Fibroblast of the aortic adventitia (primary cell): ENCODE measurements at places on chromosomes 2 and 18. TPM values are rescaled to one million over a fixed set of nuclear protein-coding genes. Genes with fewer than 3 reads are reported as not detected.

GRCh38 chr18:31990823-31991222 is 27.8 kb upstream of the RNF125 start:
- DNase-seq, result no peak

- no peak for DNase-seq
These were observed 1.9 kb downstream of the DNMT3A start for GRCh38 chr2:25339791-25340180.

DNA sequence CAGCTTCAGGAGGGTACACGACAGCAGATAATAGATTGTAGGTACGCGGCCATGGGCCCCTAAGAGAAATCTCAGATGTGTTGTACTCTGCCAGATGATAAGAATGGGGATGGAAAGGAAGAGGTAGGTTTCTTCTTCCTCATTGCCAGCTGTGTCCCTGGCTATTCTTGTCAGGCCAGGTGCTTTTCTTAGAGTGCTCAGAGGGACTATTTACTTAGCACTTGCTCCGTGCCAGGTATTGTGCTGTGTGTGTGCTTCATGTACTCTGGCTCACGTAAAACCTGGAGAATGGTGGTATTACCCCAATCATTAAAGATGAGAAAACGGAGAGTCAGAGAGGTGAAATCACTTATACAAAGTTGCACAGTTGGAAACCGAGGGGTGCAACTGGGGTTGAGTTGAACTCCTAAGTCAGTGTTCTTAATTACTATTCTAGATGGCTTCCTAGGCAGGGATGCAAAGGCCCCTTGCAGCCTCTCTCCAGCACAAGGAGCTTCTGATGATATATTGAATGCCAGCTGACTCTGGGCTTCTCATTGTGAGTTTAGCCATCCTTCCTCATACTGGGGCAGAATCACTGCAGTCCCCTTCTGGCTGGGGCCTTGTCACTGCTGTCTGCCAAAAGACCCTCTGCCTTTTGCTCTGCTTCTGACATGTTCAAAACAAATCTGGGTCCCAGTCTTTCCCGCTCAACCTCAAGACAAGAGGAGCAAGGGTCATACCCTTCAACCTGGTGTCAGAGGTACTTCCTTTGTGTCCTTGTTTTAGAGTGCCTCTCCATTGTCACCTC is 60.7 kb downstream of the LYPD1 start:
- no peak for DNase-seq

DNA sequence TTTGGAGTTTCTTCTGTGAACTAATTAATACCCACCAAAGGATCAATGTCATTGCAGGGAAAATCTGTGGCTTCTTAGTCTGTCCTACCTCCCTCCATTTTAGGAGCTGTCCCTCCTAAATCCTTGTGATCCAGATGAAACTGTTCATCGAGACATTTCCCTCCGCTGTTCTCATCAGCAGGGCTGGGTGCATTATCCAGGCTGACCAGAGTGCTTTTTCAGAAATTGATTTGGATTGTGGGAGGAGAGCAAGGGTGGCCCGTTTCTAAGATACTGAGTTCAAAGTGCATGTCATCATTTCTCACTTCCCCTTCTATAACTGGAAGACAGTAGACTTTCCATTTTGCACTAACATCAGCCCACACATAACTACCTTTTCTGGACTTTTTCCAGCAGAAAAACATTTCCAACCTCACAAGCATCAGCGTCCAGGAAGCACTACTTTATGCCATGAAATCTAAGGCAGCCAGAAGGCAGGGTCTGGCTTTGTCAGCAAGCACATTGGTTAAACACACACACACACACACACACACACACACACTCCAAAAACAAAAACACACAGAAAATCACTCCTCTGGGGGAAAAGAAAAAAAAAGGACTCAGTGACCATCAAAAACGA is 94.1 kb downstream of the ANKRD44 start:
- no peak for DNase-seq

DNA sequence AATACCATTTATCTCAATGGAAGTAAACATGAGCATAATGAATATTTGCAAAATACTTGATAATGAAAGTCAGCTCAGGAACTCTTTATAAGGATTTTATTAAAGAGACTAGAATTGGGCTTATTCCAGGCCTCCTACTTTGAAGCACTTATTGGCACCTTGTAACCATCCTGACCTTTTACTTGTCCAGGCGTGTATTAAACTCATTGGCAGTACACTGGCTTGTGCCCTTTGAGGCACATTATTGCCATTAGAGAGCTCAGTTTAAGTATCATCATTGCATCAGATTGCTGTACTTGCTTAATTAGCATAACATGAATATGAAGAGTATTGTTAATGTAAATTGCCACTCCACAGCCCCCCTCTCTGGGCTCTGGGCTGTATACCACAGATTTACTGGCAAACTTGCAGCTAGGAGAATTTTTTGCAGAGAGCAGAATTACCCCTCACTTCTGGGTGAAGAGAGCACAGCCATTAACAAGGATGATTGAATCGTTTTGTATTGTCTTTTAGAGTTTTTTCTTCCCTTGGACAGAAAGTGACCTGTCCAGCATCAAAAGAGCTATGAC is 72.5 kb downstream of the XIRP2 start:
- no peak for DNase-seq

DNA sequence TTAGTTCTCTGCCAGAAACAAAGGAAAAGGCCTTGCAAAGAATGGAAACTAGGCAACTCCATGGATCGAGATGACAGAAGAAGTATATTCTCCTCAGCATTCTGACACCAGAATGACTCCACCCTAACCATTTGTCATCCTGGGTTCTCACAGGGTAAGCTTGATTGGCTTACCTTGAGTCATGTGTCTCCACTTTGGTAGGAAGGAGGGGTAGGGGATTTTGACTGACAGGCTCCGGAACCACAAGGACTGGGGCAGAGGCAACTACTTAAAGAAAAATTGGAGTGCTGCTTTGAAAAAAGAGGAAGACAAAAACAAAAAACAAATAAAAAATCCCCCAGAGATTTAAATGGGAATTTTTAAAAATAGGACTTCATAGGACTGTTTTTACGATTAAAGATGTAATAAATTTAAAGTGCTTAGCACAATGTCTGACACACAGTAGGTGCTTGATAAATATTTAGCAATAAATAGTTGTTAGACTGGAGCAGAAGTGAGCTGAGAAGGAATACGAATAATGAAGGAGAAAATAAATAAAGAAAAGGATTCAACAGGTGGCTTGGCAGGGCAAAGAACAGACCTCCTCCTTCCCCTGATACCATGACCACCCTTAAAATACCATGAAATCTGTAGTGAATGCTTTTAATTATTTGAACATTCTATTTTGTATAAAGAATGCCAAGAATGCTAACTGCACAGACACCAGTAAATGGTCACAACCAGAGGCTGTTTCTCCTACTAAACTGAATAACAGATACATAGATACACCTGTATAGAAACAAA is 230.2 kb downstream of the CDCA7 start:
- no peak for DNase-seq

GRCh38 chr2:12778369-12778768 is 61.6 kb downstream of the TRIB2 start:
- DNase-seq, result no peak

GRCh38 chr2:195531754-195532153 is 125.3 kb upstream of the SLC39A10 start:
- DNase-seq, result peak; percentile 87

DNA sequence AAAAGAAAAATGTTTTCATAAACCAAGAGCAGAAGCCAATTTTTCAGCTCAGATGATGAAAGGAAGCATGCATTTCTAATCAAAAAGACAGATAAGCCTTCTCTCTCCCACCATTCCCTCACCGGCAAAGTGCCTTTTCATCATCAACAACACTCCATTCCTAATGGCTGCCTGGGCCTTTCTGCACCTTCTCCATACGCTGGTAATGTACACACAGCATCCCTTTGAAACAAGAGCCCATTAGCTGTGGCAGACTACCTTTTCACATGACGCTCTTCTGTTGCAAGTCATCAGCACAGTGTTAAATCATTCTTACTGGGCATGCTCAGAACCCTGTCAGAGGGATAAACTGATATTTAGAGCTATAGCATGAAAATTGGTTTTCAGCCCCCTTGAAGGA is 408.9 kb downstream of the MEIS1 start:
- no peak for DNase-seq

DNA sequence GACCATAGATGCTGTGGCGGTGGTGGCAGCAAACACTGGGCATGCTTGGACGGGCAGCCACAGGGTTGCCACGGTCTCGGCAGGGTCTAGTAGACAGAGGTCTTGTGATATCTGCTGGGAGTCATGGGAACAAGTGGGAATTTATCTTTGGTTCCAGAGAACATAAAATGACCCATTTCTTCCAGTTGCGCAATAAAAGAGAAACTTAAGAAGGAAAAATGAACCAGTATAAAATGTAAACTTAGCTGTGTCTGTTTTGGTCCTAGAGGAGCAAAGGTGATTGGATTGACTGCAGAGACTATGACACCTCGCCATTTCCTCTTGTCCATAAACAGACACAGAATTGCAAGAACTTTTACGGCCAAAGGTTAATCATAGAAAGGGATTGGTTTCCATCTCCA is 132.6 kb upstream of the RBBP8 start:
- DNase-seq, result peak; percentile 61

DNA sequence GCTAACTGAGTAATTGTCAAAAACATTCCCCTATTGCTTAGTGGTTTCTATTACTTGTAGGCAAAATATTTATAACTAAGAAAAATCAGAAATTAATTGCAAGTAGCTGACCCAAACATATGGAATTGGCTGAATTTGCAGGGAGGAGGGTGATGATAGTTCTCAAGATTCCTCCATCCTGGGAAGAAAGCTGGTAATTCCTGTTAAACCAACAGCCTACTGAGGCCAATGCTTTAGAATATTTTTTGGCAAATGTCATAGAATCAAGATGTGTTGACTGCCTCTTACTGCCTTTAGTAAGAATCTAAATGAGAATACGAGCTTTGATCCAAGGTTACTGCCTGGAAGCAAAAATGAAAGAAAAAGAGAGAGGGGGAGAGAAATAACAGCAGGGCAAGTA is 120.0 kb downstream of the COL6A3 start:
- no peak for DNase-seq

GRCh38 chr2:236545814-236546480 is 23.7 kb upstream of the ACKR3 start:
- no peak for DNase-seq

GRCh38 chr2:109222825-109223471 is 93.9 kb downstream of the SH3RF3 start:
- no peak for DNase-seq

GRCh38 chr2:240435457-240435947 is at the start of gene GPC1:
GPC1 (plus strand) TSS chr2:240435663; CDS start chr2:240435919, 256 bp downstream.
- DNase-seq, result peak; percentile 69

GRCh38 chr18:25177631-25178030 is 174.3 kb downstream of the ZNF521 start:
- no peak for DNase-seq

- DNase-seq, result no peak
These were observed 272.9 kb downstream of the PAX3 start for GRCh38 chr2:222025881-222026271.

DNA sequence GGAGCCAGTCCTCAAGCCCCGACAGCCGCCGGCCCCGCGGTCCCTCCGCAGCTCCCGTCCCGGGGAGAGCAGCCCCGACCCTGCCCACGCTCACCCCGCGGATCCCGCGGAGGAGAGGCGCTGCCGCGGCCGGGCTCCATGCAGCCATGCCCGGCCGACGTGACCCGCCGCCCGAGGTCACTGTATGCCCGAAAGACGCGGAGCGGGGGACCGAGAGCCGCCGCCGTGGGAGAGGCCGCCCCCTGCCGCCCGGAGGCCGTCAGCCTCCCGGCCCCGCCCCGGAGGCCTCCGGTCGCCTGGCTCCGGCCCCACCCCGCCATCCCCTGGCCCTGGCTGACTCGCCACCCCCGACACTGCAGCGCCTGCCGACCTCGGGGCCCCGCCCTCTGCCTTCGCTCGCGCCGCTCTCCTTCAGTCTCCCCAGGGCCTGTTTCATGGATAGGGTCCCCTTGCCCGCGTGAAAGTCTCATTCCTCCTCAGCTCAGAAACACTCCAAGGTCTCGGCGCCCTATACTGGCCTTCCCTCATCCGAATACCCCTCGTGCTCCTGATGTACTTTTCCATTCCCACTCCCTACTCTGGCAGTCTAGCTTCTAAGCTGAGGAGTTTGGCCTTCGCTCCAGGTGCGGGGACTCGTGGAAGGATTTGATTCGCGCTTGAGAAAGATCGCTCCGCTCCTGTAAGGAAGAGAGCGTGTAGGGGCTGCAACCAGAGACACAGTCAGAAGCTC is at the start of gene BOLA3:
Gene BOLA3, minus strand, starts transcription at position 186 of the 730 bp plus-strand sequence. Its CDS starts 38 bp downstream, at position 148.
- DNase-seq, result peak; percentile 56

GRCh38 chr2:128026448-128027277 is 1.2 kb downstream of the SAP130 start:
- DNase-seq, result peak; percentile 21

GRCh38 chr2:47057687-47058002 is 97.5 kb downstream of the STPG4 start:
- no peak for DNase-seq

DNA sequence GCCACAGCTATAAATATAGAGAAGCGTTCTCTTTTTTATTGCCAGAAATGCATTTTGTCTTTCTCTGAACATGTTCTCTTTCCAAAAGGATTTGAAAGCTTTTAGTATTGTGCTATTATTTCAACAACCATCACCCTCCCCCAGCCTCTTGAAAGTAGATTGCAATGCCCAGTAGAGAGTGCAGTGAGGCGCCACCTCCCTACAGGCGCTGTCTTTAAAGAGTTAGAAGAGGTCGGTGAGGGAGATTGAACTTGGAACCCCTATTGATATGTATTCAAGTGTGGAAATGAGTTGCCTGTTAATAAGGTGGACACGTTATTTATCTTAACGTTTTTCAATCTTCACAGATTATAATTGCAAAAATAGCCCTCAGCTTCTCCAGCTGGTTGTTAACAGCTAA is 360.3 kb downstream of the LRP1B start:
- DNase-seq, result no peak

DNA sequence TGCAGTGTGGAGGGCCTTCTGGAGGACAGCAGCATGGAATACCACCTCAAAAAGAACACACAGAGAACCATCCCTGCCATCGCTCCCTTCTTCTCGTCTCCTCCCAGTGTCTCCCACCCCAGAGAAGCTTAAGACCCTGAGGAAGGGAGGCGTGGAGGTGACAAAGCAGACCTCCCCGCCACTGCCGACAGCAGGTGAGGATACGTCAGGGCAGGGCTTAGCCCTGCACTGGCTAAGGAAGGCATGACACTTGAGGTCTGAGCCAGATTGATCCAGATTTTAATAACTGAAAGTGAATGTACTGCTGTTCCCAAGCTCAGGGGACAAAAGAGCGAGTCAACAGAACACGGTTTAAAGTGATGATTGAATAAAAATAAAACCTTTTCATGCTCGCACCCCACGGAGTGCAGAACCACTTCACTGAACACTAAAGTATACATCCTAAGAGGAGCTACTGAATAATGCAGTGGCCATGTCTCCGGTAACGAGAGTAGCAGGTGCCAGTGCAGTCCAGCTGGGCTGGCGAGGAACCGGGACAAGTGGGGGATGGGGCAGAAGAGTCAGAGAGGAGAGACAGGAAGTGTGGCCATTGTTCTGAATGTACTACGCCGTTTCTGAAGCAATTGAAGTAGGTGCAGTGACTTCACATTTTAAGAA is 391.0 kb downstream of the CDH2 start:
- DNase-seq, result no peak

The SIGLEC15 gene
- total RNA-seq, result 8.4 TPM in 1 of 2 replicates, not detected in the other

The SPP2 gene
- 0.36 TPM in 1 of 2 replicates, not detected in the other for total RNA-seq

The CYP26B1 gene
- total RNA-seq, result 2.5 and 8.6 TPM in 2 replicates

The TDRD15 gene
- not detected in 2 replicates for total RNA-seq

The ZNF804A gene
- 4.7 and 12.9 TPM in 2 replicates for total RNA-seq

The CABYR gene
- 4.6 and 7.3 TPM in 2 replicates for total RNA-seq

The NOL4 gene
- not detected in 2 replicates for total RNA-seq

The FAM228A gene
- 0.18 and 1.3 TPM in 2 replicates for total RNA-seq

The COL3A1 gene
- total RNA-seq, result 1,653 and 14,045 TPM in 2 replicates

The C2orf78 gene
- not detected in 2 replicates for total RNA-seq

The AQP12B gene
- total RNA-seq, result not detected in 2 replicates

The MAB21L4 gene
- total RNA-seq, result not detected in 2 replicates

The BUB1 gene
- 5.9 and 35.2 TPM in 2 replicates for total RNA-seq

The ASB3 gene
- total RNA-seq, result 15.5 and 27.9 TPM in 2 replicates

The RFX8 gene
- total RNA-seq, result 5.3 and 24.1 TPM in 2 replicates
